ENCODE measurements at places on chromosomes 1 and 21.

- no peak for DNase-seq
Measured at GRCh38 chr21:30209601-30210000, 6.3 kb downstream of the CLDN8 start.

DNA sequence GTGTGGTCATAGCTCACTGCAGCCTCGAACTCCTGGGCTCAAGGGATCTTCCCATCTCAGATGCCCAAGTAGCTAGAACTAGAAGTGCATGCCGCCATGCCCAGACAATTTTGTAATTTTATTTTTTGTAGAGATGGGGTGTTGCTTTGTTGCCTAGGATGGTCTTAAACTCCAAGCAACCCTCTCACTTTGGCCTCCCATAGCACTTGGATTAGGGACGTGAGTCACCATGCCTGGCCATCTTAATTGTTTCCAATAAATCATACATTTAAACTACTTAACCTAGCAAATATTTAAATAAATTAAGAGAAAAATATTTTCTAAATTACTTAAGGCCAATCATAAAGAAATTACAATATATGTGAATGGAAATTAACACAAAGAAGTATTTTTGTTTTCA lies 35.1 kb upstream of the ADGRL4 start:
- DNase-seq, result no peak

DNA sequence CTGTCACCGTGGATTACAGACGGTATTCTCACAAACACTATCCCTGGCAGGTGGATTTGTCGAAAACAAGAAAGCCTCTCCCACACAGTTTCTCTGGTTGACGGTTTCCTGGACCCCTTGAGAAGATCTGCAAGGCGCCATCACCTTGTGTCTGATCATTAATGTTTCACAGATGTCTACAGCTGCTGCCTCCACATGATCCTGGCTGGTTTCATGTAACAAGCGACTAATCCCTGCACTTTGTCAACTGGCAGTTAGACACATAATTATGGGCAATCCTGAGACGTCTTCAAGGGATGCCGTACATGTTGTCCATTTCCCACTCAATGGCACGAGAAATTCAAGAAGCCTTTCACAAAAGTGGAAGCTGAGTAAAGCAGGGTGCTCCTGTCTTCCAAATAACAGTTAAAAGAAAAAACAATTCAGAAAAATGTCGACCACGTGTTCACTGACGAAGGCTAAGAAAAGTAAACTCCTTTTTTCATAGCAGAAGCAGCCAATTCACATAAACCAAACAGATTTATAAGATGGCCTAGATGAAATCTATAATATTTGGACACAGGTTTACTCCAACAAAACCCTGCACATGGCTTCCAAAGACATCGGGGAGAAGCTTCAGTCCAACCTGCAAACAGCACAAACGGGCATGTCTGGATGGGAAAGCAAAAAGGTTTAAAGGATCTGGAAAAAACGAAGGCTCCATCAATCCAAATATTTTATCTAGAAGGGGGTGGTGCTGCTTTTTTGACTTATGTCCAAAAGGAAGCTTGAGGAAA lies 52.2 kb downstream of the CAPZB start:
- no peak for DNase-seq

DNA sequence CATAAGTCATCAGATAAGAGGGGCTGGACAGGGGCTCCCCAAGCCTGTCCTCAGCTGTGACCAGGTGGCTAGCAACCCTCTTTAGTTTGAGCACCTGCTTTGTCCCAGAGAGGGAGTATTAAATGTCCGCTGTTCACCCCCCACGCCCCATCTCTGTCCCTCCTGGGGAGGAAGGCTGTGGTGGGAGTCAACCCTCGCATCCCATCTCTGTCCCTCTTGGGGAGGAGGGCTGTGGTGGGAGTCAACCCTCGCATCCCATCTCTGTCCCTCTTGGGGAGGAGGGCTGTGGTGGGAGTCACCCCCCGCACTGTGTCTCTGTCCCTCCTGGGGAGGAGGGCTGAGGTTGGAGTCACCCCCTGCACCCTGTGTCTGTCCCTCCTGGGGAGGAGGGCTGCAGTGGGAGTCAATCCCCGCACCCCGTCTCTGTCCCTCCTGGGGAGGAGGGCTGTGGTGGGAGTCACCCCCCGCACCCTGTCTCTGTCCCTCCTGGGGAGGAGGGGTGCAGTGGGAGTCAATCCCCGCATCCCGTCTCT lies 72.6 kb upstream of the ABCG1 start:
- no peak for DNase-seq

- peak; percentile 54 for DNase-seq
Measured at GRCh38 chr1:244461245-244462071, at the start of gene CATSPERE. CATSPERE (plus strand) TSS chr1:244461273; CDS start chr1:244461430, 157 bp downstream.

DNA sequence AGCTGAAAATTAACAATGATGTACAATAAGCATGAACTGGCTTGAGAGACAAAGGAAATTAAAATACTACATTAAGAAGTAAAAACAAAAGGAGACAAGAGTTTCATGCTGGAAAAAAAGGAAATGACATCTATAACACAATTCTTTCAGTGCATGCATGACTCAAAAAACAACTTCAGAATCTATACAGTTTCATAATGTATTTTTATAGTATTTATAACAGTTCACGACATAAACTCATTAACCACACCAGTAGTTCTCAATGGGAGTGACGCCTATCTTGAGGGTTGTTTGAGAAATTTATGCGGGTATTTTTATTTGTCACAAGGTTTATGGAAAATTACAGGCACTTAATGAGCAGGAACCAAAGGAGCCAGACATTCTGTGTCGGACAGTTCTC lies 168.5 kb downstream of the SMYD3 start:
- no peak for DNase-seq

- DNase-seq, result no peak
Measured at GRCh38 chr1:193069748-193070385, 10.5 kb downstream of the RO60 start.

DNA sequence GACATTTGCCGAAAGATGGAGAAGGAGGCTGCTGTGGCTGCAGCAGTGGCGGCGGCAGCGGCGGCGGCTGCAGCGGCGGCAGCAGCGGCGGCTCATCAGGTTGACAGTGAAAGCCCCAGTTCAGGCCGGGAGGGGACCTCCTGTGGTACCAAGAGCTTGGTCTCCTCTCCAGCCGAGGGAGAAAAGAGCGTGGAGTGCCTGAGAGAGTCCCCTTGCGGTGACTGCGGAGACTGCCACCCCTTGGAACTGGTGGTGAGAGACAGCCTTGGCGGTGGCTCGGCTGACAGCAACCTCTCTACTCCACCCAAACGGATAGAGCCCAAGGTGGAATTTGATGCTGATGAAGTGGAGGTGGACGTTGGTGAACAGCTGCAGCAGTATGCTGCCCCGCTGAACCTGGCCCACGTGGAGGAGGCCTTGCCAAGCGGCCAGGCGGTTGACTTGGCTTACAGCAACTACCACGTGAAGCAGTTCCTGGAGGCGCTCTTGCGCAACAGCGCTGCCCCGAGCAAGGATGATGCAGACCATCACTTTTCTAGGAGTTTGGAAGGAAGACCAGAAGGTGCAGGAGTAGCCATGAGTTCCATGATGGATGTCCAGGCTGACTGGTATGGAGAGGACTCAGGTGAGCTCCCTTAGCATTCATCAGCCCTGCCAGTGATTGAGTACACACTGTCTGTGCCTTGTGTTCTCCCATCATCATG lies 6.3 kb downstream of the ZBTB8B start:
- DNase-seq, result no peak

- no peak for DNase-seq
Measured at GRCh38 chr1:10904396-10905358, 107.8 kb upstream of the TARDBP start.

DNA sequence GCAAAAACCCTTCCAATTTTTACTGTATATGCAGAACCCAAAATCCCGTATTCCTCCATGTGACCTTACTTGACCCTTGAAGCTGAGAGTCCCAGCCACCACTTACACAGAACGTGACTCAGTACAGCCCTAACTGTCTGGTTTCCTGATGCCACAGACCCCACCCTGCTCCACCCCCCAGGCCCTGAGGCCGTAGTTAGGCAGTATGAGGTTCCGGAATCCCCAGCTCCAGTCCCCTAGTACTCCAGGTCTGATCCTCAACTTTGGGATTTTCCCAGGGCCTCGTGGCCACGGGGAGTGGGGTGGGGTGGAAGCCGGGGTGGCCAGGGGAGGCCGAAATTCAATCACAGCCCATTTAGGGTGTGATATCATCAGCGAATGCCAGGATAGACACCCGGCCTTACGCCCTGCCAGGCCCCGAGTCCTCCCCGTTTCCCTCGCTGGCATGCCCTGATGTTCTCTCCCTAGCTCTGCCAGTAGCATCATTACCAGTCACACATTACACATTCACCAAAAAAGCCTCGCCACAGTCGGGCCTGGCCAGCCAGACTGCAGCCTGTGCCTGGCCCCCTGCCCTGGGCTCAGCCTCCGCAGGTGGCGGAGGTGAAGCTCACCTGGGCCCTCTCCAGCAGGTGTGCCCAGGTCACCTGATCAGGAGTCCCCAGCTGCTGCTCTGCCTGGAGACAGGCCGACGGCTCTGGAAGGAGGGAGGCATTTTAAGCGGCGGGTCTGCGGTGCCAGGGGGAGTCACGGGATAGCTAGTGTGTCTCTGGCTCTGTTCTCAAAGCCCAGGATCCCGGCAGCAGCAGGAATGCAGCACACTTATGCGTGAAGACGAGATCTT lies 70.8 kb downstream of the SCCPDH start:
- DNase-seq, result no peak

DNA sequence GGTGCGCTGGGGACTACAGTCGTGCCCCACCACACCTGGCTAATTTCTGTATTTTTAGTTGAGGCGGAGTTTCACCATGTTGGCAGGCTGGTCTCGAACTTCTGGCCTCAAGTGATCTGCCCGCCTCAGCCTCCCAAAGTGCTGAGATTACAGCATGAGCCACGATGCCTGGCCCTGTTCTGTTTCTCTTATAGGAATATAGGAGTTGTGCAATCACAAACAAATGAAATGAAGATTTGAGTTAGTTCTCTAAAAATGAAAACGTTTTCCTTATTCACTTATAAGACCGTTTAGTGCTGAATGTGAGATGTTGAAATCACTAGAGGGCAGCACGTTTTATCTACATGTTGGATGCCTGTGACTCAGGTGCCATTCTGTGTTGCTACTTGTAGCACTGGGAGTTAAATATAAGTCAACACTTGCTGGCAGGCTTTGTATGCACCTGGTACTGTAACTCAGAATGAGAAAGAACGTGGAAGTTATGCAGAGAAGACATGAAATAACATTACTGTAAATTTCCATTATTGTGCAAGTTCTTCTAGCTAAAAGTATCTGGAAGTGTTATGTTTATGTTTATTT lies 45.8 kb downstream of the MIGA1 start:
- DNase-seq, result no peak

DNA sequence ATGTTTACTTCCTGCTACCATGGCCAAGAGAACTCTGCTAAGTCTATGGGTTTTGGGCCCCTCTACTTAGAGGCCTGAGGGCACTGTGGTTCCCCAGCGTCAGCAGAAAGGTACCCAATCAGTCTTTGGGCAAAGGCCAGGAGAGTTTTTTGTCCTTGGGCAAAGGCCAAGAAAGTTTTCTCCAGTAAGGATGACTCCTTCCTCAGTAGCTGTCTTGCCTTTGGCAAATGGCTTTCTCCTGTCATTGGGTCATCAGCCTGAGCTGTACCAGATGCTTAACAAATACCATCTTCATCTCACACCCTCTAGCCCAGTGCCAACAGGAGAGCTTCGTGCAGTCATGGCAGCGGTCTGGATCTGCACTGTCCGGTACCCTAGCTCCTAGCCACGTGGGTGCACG lies 199.3 kb upstream of the TMEM51 start:
- no peak for DNase-seq

GRCh38 chr1:60052601-60053000 lies 21.0 kb downstream of the C1orf87 start:
- DNase-seq, result no peak

GRCh38 chr1:157144509-157144908 lies 6.3 kb upstream of the ETV3 start:
- DNase-seq, result no peak

- DNase-seq, result no peak
Measured at GRCh38 chr1:108075055-108075454, 110.1 kb upstream of the VAV3 start.

DNA sequence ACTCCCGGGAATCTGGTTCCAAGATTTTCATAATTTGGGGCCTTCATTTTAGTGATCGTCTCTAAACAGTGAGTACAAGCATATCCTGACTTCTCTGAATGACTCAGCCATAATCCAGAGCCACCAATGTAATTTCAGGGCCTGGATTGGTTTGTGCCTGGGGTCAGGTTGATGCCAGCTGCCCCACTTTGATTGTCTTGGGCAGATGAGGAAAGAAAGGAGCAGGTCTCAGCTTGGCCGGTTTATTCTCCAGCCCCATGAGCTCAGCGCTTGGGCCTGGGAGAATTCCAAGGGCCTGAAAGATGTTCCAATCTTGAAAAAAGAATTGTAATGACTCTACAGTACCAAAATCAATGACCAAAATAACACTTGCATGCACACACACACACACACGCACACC lies 71.2 kb upstream of the ECE1 start:
- no peak for DNase-seq

GRCh38 chr1:215824245-215824644 lies 257.1 kb downstream of the KCTD3 start:
- DNase-seq, result no peak

GRCh38 chr1:181251713-181252075 lies 163.2 kb downstream of the IER5 start:
- no peak for DNase-seq

- no peak for DNase-seq
Measured at GRCh38 chr21:37074546-37074945, 1.5 kb downstream of the TTC3 start.

DNA sequence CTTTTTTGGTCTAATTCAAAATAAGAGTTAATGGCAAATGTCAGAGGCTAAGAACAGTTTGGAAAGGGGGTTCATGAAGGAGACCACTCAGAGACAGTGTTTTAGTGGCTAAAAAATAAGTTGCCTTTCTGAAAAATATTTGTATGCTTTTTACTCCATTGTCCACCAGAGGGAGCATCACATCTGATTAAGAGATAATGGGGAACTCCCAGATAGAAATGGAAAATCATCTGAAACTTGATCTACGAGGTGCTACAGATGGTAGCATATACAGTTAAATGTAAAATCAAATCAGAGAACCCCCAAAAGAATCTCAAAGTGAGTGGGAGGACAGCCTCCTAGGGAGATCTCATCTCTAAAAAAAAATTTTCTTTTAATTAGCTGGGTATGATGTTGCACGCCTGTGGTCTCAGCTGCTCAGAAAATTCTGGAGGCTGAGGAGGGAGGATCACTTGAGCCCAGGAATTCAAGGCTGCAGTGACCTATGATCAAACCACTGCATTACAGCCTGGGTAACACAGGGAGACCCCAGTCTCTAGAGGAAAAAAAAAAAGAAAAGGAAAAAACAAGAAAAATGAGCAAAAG lies 9.7 kb downstream of the SMYD3 start:
- DNase-seq, result no peak

GRCh38 chr21:38770660-38771059 lies 35.1 kb upstream of the ETS2 start:
- DNase-seq, result no peak

- no peak for DNase-seq
Measured at GRCh38 chr1:34178072-34178471, 1.4 kb downstream of the C1orf94 start.

All from stimulated activated CD8-positive, alpha-beta memory T cell treated with anti-CD3 and anti-CD28 coated beads, Interleukin-12 subunit alpha, Interleukin-12 subunit beta, amount 100 ng/mL, for 1 hour (primary cell).